NCI-H2081 (cell line): ENCODE measurements at places on chromosomes 5 and 9.

DNA sequence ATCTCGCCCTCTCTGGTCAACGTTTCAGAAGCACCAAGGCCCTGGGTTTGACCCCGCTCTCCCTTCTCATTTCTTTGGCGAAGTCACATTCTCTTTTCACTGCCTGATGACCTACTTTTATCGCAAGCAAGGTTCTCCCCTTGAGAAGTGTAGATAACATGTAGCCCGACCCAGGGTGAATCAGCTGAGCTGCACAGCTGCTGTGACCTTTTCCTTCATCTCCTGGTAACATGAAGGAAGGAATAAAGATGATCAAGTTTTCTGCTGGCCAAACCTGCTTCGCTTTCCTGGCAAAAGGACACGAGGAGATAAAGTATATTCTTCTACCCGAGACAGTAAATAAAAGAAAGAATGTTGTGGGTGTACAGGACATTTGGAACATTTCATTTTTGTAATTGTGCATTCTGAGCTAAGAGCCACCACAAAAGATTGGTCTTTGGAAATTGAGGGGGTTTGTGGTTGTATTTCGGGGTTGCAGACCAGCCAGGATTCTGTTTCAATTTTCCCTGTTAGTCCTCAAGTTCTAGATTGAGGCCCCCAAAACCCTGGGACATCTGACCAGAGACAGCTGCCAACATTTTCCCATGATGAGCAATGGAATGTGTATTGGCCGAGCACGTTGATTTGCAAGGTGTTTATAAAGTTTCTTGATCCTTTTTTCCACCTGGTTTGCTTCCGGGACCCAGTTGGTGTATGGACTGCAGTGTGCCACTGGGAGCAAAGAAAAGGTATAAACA lies 155.1 kb upstream of the ZNF462 start:
- no peak for DNase-seq

DNA sequence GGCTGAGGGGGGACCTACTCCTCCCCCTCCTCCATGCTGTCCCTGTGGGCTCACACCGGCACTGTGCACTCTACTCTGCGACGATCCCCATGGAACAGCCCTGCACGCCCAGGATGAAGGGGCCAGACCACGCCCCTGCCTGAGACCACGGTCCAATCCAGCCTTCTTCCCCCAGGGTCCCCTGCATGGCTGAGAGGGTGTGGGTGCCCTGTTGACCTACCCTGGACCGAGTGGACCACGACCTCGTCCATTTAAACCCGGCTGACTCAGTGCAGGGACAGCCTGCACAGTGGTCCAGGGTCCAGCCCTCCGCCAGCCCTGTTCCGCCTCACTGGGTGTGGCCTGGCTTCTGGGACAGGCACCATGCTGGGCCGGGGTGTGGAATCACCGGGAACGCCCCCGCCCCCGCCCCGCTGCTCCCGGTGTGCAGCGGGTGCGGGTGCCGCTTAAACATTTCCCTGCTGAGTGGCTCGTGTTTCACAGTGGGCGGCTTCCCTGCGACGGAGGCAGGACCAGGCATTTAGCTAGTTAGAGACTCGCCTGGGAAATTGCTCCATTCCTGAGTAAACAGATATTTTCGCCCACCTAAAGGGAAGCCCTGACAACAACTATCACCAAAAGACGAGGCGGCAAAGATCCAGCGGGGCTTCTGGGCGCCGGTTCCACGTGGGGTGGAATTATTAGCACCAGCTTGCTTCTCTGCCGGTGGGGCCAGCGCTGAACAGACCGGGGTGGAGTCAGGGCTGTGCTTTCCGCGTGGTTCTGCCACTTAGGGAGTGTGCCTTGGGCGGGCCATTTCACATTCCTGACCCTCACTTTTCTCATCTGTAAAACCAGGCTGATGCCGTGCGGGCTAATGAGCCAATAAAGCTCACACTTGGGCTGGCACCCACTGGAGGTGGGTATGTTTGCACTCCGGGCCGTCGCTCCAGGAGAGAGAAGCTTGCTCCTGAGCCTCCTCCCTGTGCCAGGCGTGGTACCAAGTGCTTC lies 22.6 kb downstream of the DBH start:
- DNase-seq = peak; percentile 71

- DNase-seq = peak; percentile 62
Observed at GRCh38 chr9:19379697-19380046, 364 bp downstream of the RPS6 start.

- DNase-seq = no peak
Observed at GRCh38 chr9:135090081-135090480, 2.6 kb downstream of the OLFM1 start.
